ENCODE measurements at places on chromosomes 1 and 21.

DNA sequence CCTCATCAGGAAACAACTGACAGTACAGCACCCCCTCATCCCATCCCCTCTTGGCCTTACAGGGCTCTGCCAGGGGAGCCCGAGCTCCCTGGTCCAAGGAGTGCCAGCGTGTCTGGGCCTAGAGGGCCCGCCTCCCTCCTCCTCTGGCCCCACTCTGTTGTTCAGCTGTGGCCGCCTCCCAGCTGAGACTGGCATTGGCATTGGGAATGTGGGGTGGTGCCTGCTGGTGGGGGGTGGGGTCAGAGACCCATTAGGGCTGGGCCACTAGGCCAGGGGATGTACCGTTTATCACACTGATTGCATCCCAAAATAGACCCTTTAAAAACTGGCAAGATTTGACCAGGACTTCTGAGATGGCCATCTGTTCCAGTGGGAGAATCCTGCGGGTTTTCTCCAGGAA, 1.4 kb downstream of the LDLRAP1 start:
- no peak for DNase-seq

DNA sequence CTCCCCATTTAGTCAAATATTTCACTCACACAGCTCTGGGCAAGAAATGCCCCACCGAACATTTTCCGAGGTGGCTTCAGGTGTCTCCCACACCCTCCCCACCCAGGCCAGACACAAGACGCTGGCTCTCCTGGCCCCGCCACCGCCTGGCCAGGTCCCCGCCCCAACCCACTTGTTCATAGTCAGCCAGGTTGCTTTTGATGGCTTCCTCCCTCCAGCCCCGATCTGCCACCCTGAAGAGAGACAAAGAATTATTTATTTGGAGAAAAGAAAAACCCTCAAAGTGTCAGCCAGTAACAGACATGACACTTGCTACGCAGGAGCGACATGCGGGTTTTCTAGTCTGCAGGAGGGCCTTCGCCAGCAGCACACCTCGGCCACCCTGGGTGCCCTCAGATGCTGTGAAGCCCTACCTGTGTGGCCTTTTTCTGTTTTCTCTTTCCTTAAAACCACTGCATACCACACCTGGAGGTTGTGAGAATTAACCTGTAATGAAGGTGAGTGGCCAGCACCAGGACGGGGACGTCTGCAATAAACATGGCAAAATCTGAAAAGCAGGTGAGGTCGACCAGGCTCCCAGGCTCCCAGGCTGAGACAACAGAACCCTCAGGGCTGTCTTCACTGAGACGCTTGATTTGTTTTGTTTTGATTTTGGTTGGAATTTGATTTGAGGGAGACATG, 27.2 kb downstream of the SSBP3 start:
- DNase-seq: no peak

- DNase-seq: no peak
Measured at GRCh38 chr1:33162141-33162540, 19.7 kb downstream of the TRIM62 start.

DNA sequence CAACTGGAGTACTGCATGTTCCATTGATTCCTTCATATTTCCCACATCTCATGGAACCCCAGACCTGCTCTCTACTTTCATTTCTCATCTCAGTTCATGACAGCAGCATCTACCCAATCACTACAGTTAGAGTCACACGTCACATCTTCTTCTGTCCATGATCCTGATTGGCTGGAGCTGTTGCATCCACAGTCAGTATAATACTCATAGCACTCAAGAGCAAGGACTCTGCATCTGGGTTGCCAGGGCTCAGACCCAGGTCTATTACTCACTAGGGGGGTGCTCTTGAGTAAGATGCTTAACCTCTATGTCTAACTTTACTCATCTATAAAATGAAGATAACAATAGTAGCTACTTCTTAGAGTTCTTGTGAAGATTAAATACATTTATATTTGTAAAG, 4.4 kb upstream of the XPR1 start:
- no peak for DNase-seq

DNA sequence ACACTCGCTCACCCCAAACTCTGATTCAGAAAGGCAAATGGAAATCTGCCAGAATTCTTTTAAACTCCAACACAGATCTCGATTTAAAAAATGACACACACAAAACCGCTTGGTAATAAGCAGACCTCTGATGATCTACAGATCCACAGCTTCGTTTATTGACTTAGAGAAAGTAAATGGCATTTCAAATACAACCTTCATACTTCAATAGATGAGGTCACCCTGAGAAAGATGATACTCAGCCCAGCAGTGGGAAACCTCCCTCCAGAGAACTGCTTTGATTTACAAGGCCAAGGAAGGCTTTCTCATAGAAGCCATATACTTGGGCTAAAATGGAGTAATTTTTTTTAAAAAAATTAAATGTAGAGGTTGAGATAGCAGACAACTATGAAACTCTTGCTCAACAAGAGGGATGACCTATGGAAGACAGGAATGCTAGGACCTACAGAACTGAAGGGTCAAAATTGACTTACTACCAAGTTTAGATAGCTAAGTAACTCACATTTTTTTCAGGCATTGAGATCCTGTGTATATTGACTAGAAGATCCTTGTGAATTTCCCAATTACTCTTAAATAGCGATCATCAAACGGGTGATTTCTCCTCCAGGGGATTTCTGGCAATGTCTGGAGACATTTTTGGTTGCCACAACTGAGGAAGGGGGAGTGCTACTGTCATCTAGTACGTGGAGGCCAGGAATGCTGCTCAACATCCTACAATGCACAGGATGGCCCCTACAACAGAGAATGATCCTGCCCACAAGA, 143.9 kb downstream of the CLIC6 start:
- no peak for DNase-seq

DNA sequence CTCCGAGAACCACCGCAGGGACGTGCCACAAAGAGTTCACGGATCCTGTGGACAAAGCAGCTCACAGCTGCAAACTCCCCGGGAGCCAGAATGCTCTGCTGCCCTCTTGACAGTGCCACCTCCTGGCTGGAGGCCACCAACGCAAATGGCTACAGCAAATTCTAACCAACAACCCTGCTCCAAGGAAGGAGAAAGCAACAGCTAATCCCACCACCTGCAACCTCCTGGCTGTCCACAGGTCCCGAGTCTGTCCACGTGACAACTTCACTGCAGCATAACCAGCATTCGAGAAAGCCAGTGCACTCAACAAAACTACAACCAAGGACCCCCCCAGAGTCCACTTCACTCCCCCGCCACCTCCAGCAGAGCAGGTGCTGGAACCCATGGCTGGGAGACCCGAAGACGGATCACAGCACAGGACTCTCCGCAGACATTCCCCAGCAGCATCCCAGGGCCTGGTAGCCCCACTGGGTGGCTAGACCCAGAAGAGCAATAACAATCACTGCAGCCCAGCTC, 17.3 kb downstream of the POFUT2 start:
- DNase-seq: no peak

- DNase-seq: peak; percentile 79
Measured at GRCh38 chr1:203117611-203118575, 9.6 kb upstream of the ADORA1 start.

DNA sequence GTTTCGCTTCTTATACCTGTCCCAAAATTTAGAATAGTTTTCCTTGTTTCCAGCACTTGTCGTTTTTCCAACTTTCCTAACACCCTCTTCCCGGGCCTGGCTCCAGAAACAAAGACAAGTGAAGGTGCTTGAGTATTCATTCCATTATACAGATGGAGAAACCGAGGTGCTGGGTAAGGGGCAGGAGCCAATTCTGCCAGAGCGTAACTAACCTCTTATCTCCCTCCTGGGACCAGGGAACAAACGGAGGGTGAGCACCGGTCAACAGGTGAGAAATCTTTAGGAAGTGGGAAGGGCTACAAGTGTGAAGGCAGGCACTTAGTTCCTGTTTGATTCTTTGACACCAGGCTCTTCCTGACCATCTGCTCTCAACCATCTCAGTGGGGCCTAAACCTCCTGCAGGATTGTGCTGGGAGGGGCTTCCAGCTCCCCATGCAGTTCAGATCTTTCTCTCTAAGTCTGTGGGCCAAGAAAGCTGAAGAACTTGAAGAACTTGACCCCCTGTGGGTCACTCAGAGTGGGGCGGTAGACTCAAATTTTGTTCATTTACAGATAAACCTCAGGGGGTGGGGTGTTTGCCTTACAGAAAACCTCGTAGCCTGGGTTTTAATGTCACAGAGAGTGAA, 8.7 kb downstream of the PLXNA2 start:
- DNase-seq: no peak

- no peak for DNase-seq
Measured at GRCh38 chr1:27891196-27891889, 19.0 kb downstream of the THEMIS2 start.

DNA sequence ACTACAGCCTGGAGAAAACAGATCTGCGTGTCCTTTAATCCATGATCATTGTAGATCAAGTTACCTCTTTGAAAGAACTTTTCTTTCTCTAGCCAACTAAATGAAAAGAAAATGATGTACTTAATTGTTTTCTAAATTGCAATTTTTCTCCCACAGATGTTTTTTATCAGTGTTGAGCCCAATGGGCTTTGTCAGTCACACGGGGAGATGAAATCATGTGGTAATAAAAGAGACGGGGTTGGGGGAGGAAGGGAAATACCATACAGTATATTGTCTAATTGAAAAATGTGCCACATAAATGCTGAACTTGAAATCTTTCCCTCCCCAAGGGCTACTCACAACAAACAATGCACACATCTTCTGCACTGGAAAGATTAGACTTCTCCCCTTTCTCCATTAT, 58.4 kb downstream of the NTMT2 start:
- DNase-seq: no peak

DNA sequence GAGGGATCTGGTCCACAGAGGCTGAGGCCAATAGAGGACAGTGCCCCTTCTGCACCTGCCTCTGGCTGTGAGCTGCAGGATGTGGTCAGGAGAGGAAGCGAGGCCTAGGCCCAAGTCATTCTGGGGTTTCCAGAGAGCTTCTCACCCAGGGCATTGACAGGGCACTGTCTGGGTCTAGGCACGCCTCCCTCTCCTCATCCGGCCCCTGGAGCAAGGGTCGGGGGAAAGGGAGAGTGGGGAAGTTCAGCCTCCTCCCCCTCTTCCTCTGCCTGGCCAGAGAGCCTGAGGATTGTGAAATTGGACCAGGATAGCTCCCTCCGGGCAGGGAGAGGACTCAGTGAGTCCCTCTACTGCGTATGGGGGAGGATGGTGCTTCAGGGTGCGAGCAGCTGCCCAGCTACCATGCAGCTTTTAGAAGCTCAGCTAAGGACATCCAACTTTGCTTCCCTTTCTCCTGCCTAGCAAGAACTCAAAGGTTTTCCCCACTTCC, 6.3 kb upstream of the INAVA start:
- no peak for DNase-seq

- peak; percentile 82 for DNase-seq
Measured at GRCh38 chr1:32773018-32773763, 44.0 kb downstream of the YARS1 start.

DNA sequence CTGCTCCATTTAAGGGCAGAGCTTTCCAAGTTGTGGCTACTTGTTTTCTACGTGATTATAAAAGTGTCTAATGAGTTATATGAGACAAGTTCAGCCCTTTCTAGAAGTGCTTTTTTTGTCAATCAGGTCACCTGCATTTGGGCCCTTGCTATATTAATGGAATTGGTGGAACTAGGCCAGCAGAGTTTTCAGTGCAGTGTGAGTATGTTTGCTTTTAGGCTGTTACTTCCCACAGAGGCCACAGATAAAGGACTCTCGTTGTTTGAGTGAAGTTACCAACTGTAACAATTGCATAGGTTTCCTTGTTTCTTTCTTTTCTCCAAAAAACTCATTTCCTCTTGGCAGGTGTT, 10.9 kb downstream of the SMAP2 start:
- peak; percentile 25 for DNase-seq

- no peak for DNase-seq
Measured at GRCh38 chr1:77781683-77782082, 2.2 kb downstream of the MIGA1 start.

Data from NCI-H2107 (cell line).